ENCODE measurements at places on chromosomes 1 and 21. TPM values are rescaled to one million over a fixed set of nuclear protein-coding genes. Genes with fewer than 3 reads are reported as not detected.

GRCh38 chr1:239676522-239677273 lies 290.3 kb downstream of the CHRM3 start:
- DNase-seq: no peak

DNA sequence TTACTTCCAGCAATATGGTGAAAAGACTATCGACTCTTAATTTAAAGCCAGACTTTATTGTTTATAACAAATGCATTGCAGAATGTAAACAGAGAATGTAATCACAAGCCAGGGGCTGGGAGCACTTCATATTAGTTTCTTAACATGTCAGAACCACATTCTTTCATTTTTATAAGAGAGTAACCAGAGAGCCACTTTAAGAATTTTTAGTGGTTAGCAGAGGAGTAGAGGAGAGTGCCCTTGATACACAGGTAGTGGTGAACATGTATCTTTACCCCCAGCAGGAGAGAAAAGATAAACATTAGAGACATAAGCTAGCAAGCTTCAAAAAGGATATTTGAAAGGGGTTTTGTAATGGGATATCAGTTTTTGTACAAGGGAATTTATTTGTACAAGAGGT lies 11.1 kb downstream of the AMY2B start:
- DNase-seq: no peak

DNA sequence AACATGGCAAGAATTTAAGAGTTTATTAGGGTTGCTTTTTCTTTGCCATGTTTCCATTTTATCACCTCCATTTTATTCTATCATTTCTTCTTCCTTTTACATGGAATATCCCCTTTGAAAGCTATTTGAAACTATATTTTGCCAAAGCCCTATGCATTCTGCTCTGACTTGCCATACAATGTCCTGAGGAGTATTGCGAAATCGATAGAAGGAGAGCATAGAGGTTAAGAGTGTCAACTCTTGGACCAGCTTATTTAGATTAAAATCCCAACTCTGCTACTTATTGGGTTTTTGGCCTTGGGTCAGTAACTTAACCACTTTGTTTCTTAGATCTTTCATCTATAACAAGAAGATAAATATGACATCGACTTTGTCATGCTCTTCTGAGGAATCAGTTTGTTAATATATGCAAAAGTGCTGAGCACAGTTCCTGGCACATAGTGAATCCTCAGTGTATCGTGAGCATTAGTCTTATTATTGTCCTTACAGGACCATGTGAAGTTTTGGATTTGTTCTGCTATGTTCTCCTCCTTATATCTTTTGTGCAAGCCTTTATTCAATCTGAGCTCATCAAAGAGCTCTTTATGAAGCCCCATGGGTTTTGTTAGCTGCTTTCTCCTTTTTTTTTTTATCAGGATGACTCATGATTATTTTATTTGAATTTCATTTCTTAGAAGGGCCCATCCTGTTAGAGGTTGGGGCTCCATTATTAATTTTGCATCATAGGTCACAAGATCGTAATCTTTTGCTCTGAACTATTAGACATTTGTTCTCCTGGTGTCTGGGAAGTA lies 17.6 kb downstream of the ACKR1 start:
- DNase-seq: no peak

GRCh38 chr1:89538361-89538760 lies 13.7 kb downstream of the LRRC8B start:
- DNase-seq: no peak

DNA sequence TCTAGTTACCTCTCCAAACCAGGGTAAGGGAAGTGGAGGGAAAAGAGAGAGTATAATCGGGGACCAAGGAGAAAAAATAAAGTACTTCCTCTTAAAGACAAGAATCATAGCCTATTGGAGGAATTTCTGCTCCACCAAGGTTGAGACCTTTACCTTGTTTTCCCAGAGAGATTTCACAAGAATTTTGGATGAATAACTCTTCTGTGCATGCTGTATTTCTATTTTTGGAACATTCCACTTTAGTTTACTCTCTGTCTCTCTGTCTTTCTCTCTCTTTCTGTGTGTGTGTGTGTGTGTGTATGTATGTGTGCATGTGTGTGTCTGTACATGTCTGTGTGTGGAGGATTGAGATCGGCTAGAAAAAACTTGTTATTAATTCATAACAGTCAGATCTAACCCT lies 318.4 kb upstream of the RGS18 start:
- DNase-seq: no peak

- DNase-seq: no peak
Observed at GRCh38 chr1:219312967-219313366, 139.3 kb downstream of the LYPLAL1 start.

The DAB1 gene
- 10.8 TPM for total RNA-seq

The CADM3 gene
- 10.6 TPM for total RNA-seq
